ENCODE measurements at places on chromosomes 12 and 14. TPM values are rescaled to one million over a fixed set of nuclear protein-coding genes. Genes with fewer than 3 reads are reported as not detected.

The MYBPC1 gene
- total RNA-seq, result not detected

The TMEM132C gene
- total RNA-seq, result not detected

The MED6 gene
- total RNA-seq, result 22.5 TPM

The KRT80 gene
- 0.65 TPM for total RNA-seq

The GALNT8 gene
- not detected for total RNA-seq

The RNASE3 gene
- total RNA-seq, result not detected

The NEK9 gene
- total RNA-seq, result 103 TPM

The CIT gene
- total RNA-seq, result 12.3 TPM

All from smooth muscle cell of the pulmonary artery (primary cell).